ENCODE measurements at places on chromosomes 11 and 22.

DNA sequence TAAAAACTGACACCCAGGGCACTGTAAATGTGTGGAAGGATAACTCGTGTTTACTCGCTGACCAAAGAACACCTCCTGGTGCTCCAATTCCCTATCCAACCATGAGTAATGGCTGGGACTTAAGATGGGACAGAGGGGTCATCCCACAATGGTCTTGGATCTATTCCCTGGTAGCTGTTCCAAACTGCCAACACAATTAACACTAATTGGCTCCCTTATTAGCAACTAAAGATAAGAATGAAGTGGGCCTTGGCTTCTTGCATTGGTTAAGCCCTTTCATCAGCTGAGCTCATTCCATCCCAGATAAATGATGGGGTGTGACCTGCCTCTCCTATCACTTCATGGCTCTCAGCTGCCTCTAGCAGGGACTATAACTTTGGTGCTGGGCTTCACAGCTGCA, 1.5 kb upstream of the SIK3 start:
- DNase-seq = no peak

DNA sequence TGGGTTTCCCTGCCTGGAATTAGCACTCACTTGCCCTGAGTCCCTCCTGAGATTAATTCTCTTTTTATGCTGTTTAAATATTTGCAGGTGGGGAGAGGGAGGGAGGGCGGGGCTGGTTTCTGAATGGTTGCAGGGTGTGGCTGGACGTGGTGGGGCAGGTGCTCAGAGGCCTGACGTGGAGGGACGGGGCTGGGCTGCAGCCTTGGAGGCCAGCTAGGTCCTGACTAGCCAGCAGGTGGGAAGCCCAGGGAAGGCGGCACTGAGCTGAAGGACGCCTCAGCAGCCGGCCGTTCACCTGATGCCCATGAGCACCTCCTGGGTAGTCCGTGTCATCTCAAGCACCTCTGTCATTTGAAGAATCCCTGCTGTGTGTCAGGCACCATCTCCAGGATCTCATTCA, 21.3 kb downstream of the SGSM1 start:
- no peak for DNase-seq

DNA sequence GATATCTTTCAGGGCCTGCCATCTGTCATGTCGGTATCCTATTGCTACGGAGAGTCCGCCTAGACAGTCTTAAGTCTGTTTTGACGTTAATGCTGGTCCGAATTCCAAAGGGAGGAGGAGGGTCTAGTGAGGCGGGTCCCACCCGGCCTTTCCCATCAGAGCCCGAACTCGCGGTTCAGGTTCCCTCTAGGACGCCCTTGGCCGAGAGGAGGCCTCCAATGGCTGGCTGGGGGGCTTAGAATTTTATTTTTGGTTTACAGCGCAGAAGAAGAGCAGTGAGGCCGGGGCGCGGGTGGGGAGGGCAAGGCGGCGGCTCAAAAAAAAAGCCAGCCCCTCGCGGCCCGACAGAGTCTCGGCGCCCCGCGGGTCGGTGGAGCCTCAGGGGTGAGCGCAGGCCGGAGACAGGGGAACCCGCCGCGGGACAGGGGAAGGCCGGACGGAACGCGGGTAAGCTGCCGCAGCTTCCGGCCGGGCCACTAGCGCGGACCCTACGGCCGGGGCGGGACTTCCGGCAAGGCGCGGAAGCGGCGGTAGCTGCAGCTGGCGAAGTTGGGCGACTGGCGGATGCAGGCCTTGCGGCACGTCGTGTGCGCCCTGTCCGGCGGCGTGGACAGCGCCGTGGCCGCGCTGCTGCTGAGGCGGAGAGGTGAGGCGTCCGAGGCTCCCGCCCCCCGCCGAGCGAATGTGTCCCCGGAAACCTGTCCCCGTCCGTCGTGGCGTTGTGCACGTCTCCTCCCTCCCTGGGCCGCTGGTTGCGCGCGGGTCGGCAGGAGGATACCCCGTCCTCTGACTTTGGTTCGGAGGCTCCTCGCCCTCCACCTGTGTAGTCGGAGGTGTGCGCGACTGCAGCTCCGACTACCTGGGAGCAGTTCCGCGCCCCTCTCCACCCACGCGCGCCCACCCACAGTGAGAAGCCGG, at the start of gene TRMU:
TRMU (plus strand) TSS at position 514 of the 918 bp plus-strand sequence; CDS start at position 565, 51 bp downstream.
- DNase-seq = peak; percentile 55

GRCh38 chr11:12359761-12360160, 17.6 kb upstream of the PARVA start:
- DNase-seq = no peak

- DNase-seq = no peak
These were observed 591.2 kb downstream of the OPCML start for GRCh38 chr11:132941024-132941646.
